AG10803 (cell line): ENCODE measurements at places on chromosomes 11 and 22.

- no peak for DNase-seq
Observed at GRCh38 chr11:114161486-114162250, 102.2 kb downstream of the ZBTB16 start.

GRCh38 chr11:43440486-43440885 lies 81.8 kb downstream of the TTC17 start:
- DNase-seq, result no peak

DNA sequence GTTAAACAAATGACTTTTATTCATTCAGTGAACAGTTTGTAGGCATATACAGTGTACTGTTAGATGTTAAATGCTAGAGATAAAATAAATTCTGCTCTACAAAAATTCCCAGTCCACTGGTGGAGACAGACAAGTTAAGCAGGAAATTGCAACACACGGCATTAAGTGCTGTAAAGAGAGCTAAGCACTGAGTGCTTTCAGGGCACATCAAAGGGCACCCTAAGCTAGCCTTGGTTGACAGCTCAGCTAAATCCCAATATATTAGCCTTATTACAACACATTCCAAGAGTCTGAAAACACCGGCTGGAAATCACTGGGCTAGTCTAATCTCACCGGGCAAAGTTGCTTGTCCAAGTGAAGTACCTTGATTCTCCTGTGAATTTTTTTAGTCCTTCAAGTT lies 55.1 kb downstream of the NOX4 start:
- peak; percentile 65 for DNase-seq

DNA sequence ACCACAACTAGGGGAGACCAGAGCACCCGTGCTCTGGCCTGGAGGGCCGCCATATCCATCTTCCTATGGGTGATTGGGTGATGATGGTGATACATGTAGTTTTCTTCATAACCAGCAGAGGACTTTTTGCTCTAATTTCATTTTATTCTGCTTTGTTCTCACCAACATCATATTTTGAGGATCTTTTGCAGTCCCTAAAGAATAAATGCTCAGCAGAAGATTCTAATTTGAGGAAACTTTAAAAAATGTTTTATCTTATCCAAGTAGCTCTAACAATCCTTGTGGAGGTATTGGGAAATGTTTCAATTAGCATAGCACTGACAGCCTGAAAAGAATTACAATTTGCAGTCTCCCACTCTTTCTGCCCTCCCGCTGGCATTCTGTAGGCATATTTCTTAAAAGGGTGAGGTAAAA lies 544.0 kb downstream of the NTM start:
- DNase-seq, result peak; percentile 53

GRCh38 chr11:79610678-79611077 lies 169.8 kb upstream of the TENM4 start:
- no peak for DNase-seq

DNA sequence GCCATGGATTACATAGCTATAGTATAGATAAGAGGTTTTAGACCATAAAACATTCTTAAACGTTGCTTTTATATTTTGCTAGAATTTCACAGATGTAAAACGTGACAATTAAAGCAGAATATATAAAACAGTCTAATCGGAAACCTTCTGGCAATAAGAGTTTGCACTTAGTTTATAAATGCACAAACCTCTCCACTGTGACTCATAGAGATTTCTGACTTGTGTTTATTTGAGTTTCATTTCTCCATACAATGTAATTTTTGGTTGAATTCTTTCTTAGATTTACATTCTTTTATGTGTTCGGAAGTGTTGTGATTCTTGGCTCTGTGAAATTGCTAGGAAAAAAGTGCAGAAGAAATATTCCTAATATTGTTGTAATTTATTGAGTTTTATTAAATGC lies 288.7 kb upstream of the CTSC start:
- DNase-seq, result no peak

DNA sequence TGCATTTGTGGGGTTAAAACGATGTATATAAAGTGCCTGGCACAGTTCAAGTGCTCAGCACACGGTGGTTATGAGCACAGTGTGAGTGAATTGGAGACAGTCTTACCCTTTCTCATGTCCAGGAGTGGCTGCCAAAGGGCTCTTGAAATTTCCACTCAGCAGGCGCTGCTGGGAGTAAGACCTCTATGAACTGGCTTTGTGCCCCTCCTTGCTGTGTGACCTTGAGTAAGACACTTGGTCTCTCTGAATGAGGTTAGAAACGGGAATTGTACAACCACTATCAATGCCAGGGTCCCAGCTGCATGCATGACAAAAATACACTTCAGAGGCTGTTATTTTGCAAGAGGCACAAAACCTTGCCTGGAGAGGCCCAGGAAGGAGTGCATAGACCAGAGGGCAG lies 86.6 kb downstream of the TSPAN18 start:
- DNase-seq, result no peak

- DNase-seq, result no peak
Observed at GRCh38 chr11:61131586-61131985, 29.3 kb downstream of the CD5 start.

DNA sequence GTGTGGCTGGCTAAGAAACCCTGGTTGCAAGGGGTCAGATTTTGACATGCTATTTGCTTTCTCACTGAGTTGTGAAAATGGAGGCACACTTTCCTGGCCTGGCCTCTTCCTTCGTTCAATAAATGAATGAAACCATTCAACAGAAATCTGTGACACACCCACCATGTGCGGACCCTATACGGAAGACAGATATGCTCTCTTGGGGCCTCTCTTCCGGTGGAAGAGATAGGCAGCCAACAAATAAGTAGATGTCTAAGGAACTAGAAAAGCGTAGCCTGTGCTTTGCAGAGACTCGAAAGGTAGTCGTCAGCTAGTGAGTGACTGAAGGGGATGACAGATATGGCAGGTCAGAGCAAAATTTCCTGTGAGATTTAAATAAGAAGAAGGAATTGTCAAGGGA lies 5.3 kb downstream of the KCNQ1OT1 start:
- no peak for DNase-seq

DNA sequence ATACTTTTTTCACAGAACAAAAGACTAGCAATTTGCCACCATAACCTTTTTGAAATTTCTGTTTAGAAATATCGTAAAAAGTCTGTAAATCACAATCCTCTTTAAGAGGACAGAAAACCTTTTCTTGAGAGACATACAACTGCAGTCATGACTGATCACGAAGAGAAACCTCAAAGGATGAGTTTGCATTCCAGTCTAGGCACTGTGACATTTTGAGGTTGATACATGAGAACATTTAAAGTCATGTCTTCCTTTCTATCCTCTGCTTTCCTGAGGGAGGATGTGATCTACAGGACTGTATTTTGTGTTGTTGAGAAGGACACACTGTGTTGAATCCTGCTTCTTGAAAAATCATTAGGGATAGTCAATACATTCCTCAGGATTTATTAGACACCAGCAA lies 476.7 kb upstream of the CCDC179 start:
- DNase-seq, result peak; percentile 7

GRCh38 chr11:82869657-82870056 lies 30.6 kb downstream of the PRCP start:
- DNase-seq, result peak; percentile 51

DNA sequence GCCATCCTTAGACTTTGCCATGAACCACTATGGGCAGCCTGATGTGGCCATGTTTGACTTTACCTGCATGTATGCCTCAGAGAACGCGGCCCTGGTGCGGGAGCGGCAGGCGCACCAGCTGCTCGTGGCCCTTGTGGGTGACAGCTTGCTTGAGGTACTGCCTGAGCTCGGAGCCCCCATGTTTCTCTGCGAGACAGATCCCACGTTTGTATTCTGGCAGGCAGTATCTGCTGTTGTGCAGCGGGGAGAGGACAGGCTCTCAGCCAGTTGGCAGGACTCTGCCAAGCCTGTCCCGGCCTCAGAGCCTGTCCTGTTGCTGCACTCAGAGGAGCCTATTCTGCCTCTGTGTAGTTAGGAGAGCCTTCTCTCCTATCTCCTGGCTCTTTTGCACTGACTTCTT lies 109.9 kb downstream of the MICAL2 start:
- DNase-seq, result no peak

DNA sequence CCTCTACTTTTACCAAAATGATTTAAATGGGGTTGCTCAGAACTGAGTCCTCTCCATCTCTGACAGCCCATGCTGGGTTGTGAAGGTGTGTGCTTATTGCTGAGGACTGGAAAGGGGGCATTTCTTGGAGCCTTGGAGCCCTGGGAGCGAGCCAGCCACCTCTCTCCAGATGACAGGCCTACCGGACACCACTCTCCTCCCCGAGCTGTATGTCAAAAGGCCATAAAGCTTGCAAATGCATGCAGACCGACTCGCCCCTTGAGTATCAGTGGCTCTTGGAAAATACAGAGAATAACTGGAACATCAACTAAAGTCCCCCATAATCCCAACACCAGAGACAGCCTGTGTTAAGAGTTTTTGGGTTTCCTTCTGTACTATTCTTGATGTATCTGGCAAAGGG lies 67.9 kb upstream of the PITPNB start:
- DNase-seq, result no peak

DNA sequence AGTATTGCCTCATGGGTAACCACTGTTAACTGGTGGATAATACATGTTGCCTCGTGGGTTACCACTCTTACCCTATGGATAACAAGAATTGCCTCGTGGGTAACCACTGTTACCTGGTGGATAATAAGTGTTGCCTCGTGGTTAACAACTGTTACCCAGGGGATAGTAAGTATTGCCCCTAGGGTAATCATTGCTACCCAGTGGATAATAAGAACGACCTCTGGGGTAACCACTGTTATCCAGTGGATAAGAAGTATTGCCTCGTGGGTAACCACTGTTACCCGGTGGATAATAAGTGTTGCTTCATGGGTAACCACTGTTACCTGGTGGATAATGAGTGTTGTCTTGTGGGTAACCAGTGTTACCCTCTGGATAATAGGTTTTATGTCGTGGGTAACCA lies 28.1 kb upstream of the NXPE4 start:
- no peak for DNase-seq

DNA sequence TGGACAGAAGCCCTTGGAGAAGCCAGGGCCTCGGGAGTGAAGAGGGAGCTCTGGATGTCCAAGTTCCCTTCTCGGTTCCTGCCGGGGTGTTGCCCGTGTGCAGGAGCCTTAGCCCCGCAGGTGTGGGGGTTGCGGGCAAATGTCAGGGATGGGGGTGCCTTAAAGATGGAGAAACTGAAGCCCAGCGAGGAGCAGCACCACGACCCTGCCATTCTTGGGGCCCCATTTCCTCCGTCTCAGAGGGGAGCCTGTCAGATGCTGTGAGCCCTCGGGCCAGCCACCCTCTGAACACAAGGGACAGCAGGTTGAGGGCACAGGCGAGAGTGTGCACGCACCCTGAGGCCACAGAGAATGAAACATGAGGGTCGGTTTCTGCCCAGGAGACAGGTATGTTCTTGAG lies 6.3 kb downstream of the OSBPL5 start:
- DNase-seq, result no peak

GRCh38 chr11:14892036-14892556 lies at the start of gene CYP2R1:
CYP2R1 (minus strand) TSS chr11:14892231; CDS start chr11:14892205, 26 bp downstream.
- DNase-seq, result peak; percentile 97

- DNase-seq, result no peak
Observed at GRCh38 chr11:122423886-122424285, 231.6 kb upstream of the UBASH3B start.
